ENCODE measurements at places on chromosomes 4 and X.

GRCh38 chr4:47525154-47525819 lies 40.2 kb downstream of the ATP10D start:
- no peak for DNase-seq

- DNase-seq: no peak
Measured at GRCh38 chr4:141174457-141174856, 41.2 kb upstream of the RNF150 start.

DNA sequence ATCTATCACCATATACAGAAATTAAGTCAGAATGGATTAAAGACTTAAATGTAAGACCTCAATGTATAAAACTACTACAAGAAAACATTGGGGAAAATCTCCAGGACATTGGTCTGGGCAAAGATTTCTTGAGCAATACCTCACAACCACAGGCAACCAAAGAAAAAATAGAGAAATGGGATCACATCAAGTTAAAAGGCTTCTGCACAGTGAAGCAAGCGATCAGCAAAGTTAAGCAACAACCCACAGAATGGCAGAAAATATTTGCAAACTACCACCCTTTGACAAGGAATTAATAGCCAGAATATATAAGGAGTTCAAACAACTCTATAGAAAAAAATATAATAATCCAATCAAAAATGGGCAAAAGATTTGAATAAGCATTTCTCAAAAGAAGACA lies 236.9 kb upstream of the EMCN start:
- DNase-seq: no peak

DNA sequence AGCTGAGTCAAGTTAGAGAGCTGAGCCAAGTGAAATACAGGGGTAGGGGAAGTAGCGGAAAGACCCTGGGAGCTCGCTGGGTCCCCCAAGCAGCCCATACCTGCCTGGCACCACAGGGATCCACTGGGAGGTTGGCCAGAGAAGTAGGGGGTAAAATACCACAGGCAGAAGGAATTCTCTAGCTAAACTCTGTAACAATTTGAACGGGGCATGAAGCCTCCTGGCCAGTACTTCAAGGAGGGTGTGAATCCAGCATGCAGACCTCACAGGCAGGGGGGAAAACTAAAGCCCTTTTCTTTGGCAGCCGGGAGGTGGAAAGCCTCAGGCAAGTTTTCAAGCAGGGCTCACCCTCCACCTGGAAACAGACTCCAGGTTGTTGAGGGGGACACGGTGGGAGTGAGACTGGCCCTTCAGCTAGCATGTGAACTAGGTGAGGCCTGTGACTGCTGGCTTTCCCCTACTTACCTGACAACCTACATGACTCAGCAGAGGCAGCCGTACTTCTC lies 3.7 kb upstream of the UGT2A1 start:
- DNase-seq: no peak

GRCh38 chrX:100340491-100341141 lies 69.5 kb downstream of the PCDH19 start:
- no peak for DNase-seq
